ENCODE measurements at places on chromosomes 4 and X.

GRCh38 chr4:4818415-4819212, 40.9 kb upstream of the MSX1 start:
- peak; percentile 87 for DNase-seq

- no peak for DNase-seq
These were observed 777.7 kb downstream of the STIM2 start for GRCh38 chr4:27638163-27638915.

DNA sequence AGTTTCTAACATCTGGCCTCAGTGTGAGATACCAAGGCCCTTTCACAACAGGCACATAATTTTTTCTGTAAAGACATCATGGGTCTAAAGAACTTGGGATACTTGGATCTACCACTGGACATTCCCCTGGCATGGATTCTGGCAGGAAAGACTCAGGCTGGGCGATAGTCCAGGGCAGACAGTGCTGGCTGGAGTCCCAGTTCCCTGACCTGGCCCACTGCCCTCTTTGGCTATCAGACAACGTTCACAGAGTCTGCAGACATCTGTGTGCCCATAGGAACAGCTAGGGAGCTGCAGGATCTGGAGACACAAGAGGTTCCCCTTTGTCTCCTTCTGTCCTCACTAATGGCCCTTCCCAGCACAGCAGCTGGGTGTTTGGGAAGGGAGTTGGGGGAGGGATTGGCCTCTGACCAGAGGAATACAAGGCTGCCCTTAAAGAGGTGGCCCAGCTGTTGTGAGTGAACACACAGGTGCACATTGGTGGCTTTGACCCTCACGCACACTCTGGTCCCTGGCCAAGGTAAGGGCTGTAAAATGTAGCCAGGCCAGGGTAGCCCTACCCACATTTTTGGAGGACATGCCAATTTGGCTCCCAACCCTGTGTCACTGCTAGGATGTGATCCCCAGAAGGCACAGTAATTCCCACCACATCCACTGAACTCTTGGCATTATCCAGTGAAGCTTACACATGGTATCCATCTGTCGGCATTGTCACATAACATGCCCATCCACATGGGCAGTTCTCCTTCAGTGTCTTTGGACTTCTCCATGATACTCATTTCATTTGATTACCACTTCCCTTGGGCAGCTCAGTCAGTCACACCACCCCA, 72.3 kb downstream of the SOX3 start:
- DNase-seq, result no peak

DNA sequence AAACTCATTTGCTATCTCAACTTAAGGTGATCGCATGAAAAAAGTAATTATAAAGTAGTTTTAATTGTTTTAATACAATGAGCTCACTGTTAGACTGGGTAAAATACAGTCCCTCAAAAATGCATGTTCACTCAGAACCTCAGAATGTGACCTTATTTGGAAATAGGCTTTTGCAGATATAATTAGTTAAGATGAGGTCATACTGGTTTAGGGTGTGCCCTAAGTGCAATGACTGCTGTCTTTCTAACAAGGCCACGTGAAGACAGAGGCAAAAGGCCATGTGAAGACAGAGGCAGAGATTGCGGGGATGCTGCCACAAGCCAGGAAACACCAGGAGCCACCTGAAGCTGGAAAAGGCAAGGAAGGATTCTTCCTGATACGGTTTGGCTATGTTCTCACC, 262.1 kb downstream of the NKX6-1 start:
- DNase-seq, result no peak

DNA sequence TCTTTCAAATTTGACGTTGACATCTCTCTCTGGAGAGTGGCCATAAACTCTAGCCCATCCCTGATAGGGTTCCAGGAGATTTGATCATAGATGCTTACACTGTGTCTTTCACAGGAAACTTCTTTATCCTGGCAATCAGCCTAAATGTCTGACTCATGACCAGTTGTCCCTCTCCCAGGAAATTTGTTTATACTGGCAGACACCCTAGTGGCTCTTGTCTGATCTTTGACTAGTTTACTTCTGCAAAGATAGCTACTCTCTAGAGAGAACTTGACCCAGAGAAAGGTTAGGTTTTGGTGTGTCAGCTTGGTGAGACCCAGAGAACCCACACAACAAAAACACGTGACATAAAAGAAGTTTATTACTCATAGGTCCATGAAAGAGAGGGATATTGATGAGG, 509.8 kb downstream of the CENPC start:
- DNase-seq, result no peak

DNA sequence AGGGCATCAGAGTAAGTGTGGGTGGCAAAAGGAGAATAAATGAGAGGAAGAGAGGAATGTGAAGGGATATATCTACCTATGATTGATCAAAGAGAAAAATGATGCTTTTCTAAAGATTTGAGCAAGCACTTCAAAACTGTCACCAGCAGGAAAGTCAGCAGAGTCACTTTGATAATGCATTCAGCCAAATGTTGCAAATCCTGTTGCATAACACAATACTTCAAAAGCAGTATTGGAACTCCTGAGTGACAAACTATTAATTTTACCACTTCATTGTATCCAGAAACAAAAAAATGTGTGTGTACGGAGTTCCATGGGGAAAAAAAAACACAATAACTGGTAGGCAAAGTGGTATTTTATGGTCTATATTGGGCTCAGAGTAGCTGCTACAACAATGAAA, 160.3 kb downstream of the EMCN start:
- DNase-seq, result no peak

GRCh38 chrX:17595456-17596035, 141.7 kb upstream of the SCML1 start:
- DNase-seq, result no peak

DNA sequence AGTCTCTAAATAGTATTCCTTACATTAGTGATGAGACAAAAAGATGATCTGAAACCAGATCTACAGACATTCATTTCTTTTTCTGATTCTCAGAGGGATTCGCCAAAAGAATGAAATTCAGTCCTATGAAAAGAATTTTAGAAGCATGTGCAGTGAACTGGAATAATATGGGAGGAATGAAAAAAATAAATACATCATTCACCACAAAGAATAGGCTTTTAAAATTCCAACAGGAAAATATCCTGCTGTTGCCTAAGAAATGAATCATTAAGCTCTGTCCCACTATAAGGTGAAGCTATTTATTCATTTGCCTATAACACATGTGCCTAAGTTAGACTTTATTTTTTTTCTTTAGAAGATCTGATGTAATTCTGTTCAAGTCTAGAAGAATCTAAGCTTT, 165.9 kb downstream of the IL15 start:
- peak; percentile 52 for DNase-seq

GRCh38 chr4:184643731-184644130, 5.5 kb downstream of the CASP3 start:
- peak; percentile 31 for DNase-seq

Measured in eye (tissue), 1 donor.